ENCODE measurements at places on chromosomes 12 and 14.

DNA sequence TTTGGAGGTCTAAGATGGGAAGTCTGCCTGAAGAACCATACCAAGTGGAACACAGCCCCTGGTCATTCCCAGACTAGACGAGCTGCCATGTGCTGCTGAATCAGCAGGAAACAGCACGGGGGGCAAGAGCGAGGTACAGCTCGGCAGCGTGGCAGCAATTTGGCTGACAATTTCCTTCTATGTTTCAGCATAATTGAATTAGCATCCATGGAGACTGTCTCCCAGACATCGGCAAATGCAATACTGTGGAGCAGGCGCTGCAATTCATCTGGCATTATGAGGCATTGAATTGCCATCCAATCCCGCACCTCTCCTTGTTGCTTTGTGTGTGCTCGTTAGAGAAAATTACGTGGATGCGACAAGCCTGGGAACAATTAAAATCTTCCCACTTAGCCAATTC, 46.0 kb upstream of the CCDC60 start:
- no peak for DNase-seq

DNA sequence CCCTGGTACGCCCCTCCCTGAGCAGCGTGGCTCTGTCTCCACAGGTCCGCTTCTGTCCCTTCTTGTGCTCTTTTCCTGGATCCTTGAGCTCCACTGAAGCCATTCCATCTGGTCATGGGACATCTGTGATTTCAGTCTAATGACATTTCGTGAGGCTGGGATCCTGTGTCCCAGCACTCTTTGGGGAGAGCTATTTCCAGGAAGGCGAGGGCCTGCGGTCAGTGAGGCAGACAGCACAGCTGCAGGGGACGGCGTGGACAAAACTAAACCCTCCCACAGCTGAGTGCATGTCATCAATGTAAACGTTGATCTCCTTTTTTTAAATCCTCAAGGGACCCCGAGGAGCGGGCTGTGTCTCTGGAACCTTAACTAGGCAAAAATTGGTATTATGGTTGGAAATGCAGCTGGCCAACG, 127.7 kb downstream of the DACT1 start:
- DNase-seq = no peak

DNA sequence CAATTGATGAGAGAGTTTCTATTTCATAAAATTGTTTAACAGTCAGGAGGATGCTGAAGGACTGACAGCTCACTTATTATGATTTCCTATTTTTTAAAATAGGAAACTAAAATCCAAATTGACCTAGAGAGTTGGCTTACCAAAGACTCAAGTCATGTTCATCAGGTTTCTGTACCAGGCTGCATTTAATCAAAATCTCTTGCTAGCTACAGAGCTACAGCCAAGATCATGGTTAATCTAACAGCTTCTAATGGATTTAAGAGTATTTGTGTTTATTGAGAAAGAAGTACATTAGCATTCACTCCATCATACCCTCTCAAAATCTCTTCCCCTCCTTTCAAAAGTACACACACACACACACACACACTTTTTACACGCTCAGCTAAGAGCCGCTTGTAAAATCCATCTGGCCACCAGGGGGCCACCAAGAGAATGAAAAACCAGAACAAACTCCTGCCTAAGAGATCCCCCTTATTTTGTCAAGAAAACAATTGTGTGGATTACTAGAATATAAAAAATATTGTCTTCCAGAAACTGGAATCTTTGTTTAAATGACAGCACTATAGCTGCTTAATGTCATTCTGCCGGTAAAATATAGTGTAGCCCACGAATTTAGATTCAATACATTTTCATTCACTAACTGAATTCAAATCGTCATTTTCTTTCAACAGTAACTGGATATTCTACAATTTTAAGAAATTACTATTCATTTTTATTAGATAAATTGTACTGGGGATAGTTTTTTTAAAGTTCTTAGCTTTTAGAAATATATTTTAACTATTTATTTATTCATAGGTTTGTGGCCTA, 334.0 kb downstream of the BTG1 start:
- DNase-seq = peak; percentile 39

DNA sequence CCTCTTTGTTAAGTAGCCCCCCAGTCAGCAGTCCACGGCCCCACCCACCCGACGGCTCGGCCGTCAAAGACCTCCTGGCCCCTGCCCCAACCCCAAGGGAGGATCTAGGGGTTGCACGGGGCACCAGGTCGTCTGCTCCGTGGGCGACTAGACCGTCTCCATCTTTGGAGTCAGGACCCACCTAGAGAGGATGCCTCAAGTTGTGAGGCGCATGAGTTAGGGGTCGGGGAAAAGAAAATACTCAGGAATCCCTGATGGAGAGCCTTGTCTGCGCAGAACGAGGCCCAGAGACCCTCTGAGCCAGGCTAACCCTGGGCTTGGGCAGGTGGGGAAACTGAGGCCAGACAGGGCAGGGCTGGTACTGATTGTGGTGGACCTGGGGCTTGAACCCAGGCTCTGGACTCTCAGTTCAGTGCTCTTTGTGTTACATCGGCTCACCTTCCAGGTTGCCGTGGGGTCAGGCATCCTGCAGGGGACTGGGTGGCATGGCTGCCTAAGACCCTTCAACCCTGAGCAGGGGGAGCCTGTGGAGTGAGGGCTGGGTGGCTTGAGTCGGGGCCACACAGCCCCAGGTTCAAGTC, 839 bp downstream of the OTUB2 start:
- DNase-seq = no peak

DNA sequence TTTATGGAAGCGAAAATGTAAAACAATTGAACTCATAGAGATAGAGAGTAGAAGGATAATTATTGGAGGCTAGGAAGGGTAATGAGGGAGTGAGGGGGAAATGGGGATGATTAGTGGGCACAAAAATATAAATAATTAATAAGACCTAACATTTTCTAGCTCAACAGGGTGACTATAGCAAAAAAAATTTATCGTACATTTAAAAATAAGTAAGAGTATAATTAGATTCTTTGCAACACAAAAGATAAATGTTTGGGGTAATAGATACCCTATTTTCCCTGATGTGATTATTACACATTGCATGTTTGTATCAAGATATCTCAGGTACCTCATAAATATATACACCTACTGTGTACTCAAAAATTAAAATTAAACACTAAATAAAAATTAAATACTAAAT, 1070.0 kb downstream of the LRFN5 start:
- DNase-seq = no peak

DNA sequence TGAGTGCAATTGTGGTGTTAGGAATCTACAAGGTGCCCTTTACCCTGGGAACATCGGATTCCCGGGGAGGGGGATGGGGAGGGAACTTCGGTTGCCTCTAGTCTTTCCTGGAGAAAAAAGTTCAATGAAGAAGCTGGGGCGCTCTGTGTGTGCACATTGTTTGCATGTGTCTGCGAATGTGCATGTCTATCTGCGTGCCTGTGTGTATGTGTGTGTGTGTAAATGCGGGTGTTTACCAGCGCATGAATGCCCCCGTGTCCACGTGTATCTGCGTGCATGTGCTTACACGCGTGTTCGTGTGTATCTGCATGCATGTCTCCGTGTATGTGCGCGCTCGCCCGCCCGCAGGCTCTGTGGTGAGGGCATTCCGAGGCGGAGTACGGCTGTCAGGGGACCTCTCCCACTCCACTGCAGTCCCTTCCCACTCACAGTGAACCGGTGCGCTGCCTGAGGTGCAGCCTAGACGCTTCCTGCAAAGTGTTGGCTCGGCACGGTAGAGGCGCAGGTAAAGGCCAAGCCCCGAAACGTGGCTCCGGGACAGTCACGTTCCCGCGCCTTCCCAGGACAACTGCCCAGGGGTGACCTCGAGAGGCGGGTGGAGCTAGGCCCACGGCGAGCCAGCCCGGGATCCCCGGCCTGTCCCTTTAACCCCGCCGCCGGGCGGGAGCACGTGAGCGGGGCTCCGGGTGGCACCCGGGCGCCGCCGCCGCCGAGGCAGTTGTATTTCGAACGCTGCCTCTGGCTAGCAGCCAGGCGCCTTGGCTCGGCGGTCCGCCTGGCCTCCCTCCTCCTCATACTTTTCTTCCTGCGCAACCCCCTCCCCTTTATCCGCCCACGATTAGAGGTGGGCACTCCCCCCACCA, 539 bp upstream of the HMGA2 start:
- DNase-seq = peak; percentile 84

GRCh38 chr14:61342486-61342885, 21.1 kb downstream of the PRKCH start:
- DNase-seq = no peak

- peak; percentile 15 for DNase-seq
These were observed 280.6 kb upstream of the PWP1 start for GRCh38 chr12:107404981-107405380.

DNA sequence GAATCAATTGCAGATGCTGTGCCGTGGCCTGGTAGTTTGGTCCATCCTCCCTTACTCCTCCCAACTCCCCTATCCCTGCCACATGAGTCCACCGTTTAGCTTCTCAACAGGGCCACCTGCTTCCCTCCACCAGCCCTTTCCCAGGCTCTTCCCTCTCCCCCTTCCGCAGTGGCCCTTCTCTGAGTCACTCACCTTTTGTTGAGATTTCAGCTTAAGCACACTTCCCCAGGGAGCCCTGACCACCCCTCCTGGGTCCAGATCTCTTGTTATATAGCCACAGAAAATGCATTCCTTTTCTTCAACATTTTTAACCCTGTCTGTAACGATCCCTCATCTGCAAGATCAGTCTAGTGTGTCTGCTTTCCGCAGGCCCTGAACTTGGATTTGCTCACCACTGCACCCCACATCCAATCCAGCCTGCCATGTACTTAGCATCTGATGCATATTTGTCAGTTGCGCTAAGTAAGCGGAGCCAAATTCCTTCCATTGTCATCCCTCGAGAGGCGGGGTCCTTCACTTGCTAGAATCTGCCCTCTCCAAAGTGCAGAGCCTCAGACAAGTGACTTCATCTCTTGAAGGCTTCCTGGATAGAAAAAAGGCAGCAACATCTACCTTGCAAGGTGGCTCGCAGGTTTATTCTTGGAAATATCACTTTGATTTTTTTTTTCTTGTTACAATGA, 41.1 kb downstream of the TMEM63C start:
- DNase-seq = no peak

DNA sequence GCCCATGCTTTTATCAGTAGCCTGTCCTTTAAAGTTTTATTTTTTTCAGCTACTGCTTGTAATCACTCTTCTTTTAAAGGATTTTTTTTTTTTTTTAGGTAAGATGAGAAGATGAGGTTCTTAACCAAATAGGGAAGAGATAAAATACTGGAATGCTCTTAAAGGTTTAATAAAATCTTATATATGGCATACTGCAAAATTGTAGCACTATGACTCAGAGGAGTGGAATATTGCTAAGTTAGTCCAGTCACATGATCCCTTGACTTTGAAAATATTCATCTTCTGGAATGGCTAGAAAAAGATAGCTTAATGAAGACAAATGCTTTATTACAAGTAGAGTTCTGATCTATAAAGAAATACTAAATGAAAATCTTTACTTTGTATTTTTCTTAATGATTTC, 116.6 kb downstream of the NAV3 start:
- peak; percentile 14 for DNase-seq

DNA sequence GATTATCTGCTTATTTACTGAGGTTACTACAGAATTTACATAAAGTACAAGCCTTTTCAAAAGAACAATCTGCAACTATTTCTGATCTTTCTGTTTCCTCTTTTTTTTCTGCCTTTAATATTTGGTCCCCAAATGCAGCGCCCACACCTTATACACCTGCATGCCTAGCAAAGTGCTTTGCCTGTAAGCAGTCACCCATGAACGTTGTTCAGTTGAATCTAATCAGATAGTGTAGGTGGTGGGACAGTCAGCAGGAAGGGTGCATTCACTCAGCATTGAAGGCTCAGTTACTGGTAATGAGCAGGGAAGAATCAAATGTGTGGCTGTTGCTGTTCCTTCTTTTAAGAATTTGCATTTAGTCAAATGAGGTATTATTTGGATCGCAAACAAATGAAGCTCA, 108.4 kb downstream of the GPR135 start:
- DNase-seq = no peak

DNA sequence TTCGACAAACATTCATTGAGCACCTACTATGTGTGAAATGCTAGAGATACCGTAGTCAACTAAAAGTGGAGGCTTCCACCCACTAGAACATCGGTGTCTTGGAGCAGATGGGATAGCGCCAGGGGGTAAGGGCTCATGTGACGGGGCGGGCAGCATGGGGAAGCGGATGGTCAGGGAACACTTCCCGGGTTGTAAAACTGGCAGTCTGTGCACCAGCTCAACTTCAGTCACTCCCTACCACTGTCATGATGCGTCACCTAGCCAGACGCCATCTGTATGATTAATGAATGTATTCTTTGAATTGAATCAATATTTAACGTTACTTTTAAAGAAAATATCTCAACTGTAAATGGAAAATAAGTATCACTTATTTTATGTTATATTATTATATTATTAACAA, 93.5 kb downstream of the PIWIL1 start:
- no peak for DNase-seq

DNA sequence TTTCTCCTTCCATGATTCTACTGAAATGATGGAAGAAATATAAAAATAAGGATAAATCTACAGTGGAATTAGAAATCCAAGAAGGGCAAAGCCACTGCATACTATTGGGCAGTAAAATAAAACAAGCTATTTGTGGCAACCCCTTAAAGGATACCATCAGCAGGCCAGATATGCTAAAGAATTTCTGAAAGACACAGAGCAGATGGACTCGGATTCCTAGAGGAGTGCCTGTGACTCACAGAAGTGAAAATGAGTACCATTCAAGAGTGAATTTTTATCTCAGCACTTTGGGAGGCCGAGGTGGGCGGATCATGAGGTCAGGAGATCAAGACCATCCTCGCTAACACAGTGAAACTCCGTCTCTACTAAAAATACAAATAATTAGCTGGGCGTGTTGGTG, 318.1 kb downstream of the LRIG3 start:
- no peak for DNase-seq

DNA sequence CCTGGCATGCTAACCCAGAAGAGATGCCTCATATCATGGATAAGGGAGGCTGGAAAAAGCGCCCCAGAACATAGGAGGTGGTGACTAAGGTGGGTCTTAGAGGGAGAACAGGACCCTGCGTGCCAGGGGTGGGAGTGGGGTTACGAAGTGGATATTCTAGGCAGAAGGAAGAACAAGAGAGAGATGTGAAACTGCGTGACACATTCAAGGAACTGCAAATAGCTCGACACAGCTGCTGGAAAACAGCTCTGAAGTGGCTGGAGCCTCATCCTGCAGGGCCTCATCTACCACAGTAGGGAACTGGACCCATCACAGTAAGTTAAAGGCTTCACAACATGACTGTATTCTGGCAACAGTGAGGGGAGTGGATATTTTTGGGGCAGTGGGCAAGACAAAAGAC, 61.1 kb downstream of the RNF34 start:
- no peak for DNase-seq

GRCh38 chr12:78671295-78671694, 193.3 kb upstream of the SYT1 start:
- no peak for DNase-seq

DNA sequence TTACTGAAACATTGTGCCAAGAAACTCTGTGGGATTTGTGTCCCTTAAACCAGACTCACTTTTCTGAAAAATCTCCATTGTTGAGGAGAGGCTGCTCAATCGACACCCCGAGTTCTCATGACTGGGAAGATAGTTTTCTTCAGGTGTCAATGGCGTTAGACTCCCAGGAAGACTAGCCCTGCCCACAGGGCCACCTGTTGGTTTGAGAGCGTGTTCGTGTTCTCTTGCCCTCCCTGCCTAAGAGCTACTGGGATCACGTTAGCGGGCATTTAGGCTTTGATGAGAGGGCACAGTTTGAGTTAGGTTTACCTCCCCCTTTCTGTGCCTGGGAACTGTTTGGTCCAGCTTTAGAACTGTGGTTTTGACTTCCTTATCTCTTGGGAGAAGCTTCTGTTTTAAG, 10.7 kb upstream of the UNC119B start:
- no peak for DNase-seq
